ENCODE measurements at places on chromosomes 4 and X.

- peak; percentile 75 for DNase-seq
These were observed 185.5 kb downstream of the RAB28 start for GRCh38 chr4:13298655-13299054.

DNA sequence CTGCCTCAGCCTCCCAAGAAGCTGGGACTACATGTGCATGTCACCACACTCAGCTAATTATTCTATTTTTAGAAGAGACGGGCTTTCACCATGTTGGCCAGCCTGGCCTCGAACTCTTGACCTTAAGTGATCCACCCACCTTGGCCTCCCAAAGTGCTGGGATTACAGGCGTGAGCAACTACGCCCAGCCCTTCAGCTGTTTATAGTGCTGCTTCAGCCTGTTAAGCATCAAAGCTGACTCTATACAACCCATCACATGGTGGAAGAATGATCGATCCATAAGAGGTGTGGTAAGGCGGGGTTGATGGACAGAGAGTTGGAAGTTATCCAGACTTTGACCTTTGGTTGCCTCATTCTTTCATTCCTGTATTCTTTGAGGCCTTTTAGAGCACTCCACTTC, 56.2 kb upstream of the RAPGEF2 start:
- DNase-seq, result no peak

DNA sequence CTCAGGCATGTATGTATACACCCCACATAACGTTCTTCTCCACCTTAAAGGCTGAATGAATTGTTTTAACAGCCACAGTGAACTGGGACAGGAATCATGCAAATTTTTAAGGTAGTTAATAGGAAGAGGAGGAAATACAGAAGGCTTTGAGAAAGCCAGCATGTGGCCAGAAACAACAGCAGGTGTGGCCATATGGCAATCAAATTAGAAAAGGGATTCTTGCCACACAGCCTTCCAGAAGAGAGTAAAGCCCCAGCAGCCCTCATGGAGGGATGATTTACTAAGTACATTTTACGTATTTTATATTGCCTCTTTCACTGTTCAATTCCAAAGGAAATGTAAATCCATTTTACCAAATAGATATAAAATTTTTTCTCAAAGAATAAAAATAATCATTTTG, 792.2 kb downstream of the ADGRL3 start:
- peak; percentile 17 for DNase-seq

DNA sequence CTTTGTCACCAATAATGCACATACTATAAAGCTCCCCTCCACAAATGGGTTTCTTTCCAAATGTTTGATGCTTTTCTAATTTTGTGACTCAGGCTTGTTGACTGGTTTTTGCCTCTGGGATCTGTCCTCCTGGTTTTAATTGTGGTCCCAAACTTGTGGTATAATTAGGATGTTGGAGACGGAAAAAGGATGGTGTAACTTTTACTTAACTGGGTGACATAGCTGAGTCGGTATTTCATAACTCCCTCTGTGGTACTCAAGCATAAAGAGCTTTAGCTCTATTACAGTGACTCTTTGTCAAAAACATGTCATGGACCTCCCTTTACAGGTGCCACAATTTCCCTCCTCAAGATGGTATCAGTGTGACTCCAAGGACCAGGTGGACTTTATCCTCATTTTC, 119.7 kb upstream of the RBPJ start:
- DNase-seq, result no peak

DNA sequence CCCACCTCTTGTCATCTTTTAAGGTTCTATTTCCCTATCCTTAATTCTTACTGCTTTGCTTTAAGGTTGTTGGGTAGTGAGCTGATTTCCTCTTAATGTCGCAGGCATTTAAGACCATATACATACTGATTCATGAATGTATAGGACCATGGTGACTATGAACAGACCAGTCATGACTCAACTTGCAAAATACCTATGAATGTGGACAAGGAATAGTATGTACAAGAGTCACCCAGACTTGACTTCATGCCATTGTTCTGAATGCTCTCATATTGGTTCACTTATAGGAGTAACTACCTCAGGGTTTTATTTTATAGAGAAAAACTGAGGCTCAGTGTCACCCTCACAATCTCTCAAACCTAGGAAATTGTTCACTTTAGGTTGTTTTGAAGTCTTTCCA, 44.3 kb downstream of the CCNG2 start:
- no peak for DNase-seq

GRCh38 chrX:38879631-38880220, 78.5 kb downstream of the MID1IP1 start:
- DNase-seq, result peak; percentile 82

DNA sequence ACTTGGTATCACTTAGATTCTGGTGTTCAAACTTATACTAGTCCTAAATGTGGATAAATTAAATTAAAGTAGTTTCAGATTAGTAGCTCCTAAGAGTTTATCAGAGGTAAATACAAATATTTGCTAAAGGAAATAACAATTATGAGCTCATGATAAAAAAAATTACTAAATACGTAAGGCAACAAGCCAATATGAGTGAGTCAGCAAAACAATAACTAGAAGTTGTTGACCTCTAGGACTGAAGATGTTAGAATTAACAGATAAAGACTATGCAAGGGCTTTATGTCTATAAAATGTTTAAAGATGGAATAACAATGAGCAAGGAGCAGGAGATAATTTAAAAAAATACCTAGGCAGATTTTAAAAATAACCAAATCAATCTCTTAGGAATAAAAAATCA, 195.8 kb downstream of the CLCN4 start:
- no peak for DNase-seq

GRCh38 chrX:23821847-23822246, 38.9 kb downstream of the SAT1 start:
- no peak for DNase-seq

DNA sequence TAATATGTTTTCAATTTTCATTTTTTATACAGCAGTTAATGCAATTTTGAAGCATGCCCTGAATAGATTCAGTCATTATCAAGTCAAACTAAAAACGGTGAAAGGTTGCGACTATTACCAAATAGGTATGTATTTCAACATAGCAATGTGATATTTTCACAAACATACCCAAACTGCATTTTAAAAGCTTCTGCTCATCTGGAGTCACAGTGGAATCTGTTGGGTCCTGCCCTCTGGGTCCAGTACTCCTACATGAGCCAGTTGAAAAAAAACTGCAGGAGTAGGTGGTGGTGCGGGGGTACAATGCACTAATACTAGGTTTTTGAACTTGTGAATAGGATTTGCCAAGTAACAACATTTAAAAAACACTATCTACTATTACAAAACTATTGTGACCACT, 938 bp downstream of the GPR34 start:
- DNase-seq, result no peak

DNA sequence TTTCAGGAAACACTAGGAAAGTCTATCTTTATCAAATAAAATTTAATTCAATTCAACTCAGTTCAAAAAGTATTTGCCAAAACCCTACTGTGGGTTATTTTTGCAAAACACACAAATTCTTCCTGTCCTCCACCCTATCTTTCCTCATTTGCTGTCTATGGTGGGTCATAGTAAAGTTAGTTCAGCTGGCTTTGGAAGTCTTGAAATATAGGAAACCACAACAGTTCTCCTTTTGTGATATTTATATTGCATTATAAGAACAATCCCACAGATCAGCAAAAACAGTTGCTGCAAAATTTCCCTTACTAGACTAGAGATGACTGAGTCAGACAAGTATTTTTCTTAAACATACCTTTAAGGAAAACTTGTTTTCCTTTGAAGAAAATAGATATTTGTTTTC, 22.2 kb downstream of the CYBB start:
- no peak for DNase-seq

DNA sequence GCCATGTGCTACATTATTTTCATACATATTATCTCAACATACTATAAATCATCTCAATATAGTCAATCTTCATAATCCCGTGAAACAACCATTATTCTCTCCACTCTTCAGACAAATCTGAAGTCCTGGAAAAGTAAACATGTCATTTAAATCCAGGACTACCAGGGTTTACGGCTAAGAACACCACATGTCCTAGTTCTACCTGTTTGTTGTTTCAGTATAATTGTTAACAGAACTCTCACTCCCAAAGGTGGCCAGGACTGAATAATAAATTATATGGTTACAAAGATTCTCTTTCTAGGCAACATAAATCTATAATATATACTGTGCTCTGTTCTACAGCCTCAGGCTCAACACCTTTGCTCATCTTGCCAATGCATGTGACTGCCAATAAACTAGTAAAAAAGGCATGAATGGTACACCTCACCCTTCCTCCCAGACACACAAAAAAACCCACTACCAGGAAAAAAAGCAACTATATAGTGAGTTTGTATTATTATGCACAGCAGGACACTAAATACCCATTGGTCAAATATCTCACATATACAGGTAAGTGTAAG, 20.1 kb downstream of the EIF4E start:
- DNase-seq, result no peak

- no peak for DNase-seq
These were observed 76.4 kb upstream of the MYOZ2 start for GRCh38 chr4:119059221-119059620.

- no peak for DNase-seq
These were observed at the start of gene ADH1B for GRCh38 chr4:99321241-99322191. Gene ADH1B (minus strand): TSS chr4:99321401. CDS start chr4:99321331, 70 bp downstream.

DNA sequence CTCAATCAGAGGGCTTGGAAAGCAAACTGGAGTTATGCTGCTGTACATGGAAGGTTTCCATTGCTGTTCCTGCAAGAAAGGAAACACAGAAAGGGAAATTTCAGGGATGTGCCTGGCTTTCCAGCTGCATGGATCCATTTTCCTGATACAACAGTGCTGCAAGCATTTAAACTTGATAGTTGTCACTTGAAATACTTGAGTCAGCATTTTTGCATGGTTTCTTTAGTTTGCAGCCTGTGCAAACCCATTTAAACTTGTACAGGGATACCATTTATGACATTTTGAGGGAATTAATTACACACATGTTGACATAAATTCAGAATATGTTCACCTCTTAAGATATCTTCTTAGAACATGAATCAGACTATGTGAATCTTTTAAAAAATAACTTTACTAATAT, 131.1 kb upstream of the RASGEF1B start:
- DNase-seq, result no peak

DNA sequence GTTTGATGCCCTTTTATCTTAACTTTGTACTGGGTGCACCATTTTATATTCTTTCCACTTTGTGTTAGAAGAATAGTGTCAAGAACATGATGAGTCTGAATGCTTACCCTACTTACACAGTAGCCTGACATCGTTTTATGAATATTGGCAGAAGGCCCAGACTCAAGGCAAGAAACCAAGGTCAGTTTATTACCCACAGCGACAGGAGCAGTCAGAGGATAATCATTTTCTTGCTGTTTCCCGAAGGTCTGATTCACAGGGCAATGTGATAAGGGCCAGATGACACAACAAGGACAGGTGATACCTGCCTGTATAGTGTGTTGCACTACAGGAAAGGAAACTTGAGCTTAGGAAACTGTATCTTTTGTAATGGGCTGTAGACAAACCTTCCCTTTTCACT, 417.4 kb downstream of the SPOCK3 start:
- DNase-seq, result peak; percentile 9

DNA sequence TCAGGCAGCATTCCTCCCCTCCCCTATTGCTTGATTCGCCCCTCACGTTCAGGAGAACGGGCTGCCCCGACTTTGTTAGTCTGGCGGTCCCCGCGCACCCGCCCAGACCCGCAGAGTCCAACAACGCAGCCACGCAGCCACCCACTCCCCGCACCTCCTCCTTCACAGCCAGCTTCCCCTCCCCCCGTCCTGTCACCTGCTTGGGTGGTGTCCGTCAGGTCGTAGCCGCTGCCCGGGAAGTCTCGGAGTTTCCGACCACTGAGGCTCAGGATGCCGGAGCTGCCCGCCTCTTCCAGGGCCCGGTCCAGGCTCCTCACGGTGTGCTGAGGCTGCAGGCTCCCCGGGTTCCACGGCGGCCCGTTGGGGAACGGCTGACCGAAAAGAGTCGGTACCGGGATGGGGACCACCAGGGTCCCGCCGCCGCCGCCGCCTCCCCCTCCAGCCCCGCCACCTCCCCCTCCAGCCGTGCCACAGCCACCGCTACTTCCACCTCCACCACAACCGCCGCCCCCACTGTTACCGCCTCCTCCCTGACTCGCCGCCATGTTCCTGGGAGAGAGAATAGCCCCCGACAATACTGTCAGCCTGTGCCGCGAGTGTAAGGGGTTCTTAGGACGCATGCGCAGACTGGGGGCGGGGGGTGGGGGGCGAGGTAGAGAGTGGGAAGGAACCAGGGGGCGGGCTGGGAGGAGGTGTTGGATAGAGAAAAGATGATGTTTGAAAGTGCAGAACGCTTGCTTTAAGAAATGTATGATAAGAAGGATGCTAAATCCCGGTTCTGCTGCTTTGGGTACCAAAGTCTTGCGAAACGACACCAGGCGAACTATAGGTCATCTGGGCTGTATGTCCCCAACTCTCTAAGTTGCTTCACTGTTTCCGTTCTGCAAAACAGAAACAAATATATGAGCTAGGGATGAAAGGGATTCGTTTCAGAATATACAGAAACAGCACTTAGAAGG, at the start of gene LRCH2:
Gene LRCH2 (minus strand): TSS at position 600 of the 959 bp plus-strand sequence. CDS start 55 bp downstream, at position 545.
- peak; percentile 82 for DNase-seq

DNA sequence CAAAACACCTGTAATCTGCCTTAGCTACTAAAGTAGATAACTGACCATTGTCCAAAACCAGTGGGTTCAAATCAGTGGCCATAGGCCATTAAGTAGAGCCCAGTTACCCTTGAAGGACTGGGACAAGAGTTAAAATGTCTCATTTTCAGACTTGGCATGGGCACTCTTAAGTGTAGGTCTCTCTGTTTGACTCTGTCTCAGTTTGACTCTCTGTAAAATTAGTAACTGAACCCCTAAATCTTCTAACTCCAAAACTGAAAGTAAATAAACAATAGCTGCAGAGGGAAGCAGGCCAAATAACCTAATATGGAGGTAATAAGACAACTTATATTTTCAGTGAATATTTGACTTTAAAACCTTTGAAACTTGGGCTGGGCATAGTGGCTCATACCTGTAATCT, 89.1 kb downstream of the SLC16A2 start:
- no peak for DNase-seq

DNA sequence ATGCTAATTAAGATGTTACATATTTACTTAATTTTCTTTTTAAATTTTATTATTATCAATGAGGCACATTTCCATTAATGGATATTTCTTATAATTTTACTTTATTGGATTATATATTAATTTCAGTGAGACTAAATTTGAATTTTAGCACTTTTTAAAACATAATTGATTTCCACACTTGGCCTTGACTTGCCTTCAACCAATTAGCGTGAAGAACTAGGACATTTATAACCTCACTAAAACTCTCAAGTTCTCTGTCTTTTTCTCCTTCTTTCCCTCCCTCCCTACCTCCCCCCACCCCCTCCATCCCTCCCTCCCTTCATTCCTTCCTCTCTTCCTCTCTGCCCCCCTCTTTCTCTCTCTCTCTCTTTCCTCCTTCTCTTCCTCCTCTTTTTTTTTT, 1618.1 kb downstream of the C4orf33 start:
- DNase-seq, result no peak

Data from tongue (tissue), 3 donors.